ENCODE measurements at places on chromosomes 2 and 18.
A peak's percentile ranks its signal among the peaks of the same experiment; 100 is the strongest.

GRCh38 chr2:148607566-148607965, 37.0 kb upstream of the EPC2 start:
- DNase-seq: no peak

- no peak for DNase-seq
These were observed 172.8 kb downstream of the ACOXL start for GRCh38 chr2:110905217-110905616.

- no peak for DNase-seq
These were observed 580.9 kb downstream of the PLCL1 start for GRCh38 chr2:198385326-198385725.

- DNase-seq: no peak
These were observed 909 bp downstream of the ATP6V1C2 start for GRCh38 chr2:10722252-10722825.

- DNase-seq: peak; percentile 45
These were observed 557 bp upstream of the GREB1L start for GRCh38 chr18:21241301-21242048.

All from neural crest cell (in vitro differentiated cells).